ENCODE measurements at places on chromosomes 3 and 15.

- no peak for DNase-seq
These were observed 79.4 kb upstream of the PRR23E start for GRCh38 chr3:127113571-127113891.

- DNase-seq, result no peak
These were observed 71.8 kb downstream of the TMEM44 start for GRCh38 chr3:194561306-194561974.

- DNase-seq, result no peak
These were observed 153.7 kb upstream of the BFSP2 start for GRCh38 chr3:133246119-133246518.

DNA sequence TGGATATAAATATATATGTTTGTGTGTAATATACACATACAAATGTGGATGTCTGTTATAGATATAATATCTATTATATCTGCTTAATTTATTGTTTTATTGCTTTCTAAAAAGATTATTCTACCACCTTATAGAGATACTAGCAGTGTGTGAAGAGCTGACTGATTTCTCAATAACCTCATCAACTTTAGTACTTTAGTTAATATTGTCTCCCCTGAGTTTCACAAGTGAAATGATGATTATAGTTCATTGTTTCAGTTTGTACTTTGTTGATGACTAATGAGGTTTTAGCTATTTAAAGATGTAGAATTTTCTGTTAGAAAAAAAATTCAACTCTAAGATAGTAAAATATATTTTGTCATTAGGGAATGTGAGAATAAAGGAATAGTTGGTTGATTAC lies 11.4 kb downstream of the RSRC1 start:
- no peak for DNase-seq

GRCh38 chr3:119657887-119658702 lies 2.3 kb downstream of the POPDC2 start:
- DNase-seq, result no peak

Data from Caki2 (cell line).